ENCODE measurements at places on chromosomes 7 and 10.

DNA sequence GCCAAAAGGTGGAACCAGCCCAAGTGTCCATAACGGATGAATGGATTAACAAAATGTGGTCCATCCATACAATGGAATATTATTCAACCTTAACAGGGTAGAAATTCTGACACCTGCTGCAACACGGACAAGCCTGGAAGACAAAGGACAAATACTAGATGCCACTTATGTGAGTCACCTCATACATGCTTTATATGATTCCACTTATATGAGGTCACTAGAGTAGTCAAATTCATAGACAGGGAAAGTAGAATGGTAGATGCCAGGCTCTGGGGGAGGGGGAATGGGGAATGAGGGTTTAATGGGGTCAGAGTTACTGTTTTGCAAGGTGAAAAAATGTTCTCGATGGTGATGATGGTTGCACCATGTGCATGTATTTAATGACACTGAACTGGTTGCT, 34.0 kb upstream of the CYTH3 start:
- DNase-seq = no peak

DNA sequence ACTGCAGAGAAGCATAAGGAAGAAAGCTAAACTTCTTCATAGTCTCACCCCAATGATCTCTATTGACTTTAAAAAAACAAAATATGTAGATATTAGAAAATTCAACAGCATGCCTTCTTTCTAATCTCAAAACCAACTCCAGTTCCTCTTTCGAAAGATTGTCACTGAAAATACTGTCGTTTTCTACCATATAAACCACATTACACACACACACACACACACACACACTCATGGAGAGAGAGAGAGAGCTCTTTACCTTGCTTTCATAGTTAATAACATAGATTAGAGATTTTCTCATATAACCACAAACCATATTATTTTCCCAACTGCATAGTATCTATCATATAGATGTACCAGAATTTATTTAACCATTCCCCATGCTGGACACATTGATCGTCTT, 296.2 kb upstream of the MGMT start:
- DNase-seq = no peak

DNA sequence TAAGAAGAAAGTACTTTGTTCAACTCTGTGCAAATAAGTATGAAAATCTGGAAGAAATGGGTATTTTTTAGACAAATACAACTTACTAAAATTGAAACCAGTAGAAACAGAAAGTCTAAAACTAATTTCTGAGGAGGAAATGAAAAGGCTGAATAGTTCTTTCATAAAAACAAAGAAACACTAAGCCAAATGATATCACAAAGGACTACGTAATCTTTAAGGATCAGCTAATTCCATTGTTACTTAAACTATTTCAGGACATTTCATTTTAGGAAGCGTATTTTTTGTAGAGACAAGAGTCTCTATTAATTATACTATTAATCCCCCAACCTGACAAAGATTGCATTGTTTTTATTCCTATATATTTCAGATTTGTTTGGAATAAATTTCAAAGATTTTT, 11.2 kb upstream of the CCSER2 start:
- no peak for DNase-seq

DNA sequence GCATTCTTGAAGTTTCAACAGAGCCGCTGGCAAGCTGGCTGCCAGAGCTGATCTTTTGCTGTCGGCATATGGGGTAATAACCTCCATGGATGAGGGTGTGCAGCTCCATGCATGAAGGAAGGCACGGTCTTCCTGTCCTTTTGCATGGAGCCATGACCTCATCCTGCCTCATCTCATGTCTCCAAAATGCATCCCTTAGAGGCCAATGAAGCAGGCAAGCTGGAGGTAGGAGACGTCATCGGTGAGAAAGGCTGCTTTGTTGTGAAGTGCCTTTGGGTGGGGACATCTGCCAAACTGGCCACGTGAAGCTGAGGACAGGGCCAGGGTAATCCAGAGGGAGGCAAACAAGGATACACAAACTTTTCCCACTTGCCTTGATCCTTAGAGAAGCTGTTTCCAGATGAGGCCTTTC, 161.5 kb upstream of the TBX20 start:
- DNase-seq = no peak

DNA sequence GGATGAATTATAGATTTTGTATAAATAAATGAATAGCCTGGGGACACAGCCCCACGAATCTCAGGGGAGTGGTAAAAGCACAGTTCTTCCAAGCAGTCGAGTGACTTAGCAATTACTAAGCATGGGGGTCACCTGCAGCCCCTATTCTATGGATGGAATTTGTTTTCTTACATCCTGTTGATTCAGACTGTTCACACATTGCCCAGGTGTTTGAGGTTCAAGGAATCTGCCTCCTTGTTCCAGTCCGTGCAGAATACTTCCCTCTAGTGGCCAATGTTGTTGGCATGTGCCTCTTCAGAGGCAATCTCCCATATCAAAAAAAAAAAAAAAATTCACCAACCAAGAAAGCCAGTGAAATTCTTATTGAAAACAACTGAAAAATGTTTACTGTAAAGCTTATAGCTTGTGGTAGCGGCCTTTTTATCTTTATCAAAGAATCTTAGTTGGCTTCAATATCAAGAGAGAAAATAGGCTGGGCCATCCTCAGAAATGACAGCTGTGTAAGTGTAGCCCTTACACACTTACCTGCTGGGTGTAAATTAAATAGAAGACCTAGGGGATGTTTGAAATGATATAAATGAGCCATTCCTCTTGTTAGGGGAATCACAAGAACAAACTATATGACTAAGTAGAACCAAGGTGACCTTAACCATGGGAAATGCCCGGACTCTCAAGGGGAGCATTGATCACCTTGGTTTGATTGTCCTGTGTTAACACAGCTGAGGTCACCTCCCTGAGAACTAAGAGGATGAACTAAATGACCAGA, 7.8 kb downstream of the LIPM start:
- peak; percentile 20 for DNase-seq

DNA sequence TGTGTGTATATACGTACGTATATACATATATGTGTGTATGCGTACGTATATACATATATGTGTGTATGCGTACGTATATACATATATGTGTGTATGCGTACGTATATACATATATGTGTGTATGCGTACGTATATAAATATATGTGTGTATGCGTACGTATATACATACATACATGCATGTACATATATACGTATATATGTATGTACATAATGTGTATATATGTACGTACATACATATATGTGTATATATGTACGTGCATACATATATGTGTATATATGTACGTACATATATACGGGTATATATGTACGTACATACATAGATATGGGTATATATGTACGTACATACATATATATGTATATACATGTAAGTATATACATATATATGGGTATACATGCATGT, 332.1 kb downstream of the CRPPA start:
- DNase-seq = no peak

DNA sequence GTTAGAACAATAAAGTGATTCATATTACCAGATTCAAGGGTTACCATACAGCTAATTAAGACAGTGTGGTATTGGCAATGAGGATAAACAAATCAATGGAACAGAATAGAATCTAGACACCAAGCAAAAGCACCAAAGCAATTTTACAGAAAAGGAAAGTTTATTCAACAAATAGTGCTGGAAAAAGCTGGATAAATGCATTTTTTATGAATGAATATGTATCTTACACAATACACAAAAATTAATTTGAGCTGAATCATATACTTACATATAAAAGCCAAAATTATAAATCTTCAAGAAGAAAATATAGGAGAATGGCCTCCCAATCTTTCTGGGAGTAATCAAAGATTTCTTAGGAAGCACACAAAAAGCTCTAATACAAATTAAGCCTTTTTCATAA, 220.4 kb upstream of the PTN start:
- no peak for DNase-seq

GRCh38 chr7:30965372-30965771, 1.6 kb downstream of the GHRHR start:
- DNase-seq = no peak

DNA sequence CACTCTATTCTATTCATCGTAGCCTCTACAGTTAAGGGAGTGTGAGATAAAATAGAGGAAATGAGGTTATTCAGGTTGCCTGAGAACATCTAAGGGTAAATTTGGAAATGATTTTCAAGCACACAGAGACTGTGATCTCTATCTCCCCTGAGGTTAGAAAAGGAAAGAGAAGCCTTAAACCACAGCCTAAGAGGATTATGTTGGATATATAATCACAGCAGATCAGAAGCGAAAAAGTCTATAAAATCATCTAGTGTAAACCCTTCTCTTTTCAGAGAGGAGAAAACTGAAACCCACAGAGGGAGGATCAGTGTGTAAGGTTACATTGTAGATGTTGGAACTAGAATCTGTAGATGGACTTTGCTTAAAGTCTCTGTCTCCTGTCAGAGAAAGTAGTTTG, 90.6 kb upstream of the SEMA3E start:
- DNase-seq = no peak

- DNase-seq = peak; percentile 27
These were observed 771.6 kb upstream of the COBL start for GRCh38 chr7:52088008-52088901.

DNA sequence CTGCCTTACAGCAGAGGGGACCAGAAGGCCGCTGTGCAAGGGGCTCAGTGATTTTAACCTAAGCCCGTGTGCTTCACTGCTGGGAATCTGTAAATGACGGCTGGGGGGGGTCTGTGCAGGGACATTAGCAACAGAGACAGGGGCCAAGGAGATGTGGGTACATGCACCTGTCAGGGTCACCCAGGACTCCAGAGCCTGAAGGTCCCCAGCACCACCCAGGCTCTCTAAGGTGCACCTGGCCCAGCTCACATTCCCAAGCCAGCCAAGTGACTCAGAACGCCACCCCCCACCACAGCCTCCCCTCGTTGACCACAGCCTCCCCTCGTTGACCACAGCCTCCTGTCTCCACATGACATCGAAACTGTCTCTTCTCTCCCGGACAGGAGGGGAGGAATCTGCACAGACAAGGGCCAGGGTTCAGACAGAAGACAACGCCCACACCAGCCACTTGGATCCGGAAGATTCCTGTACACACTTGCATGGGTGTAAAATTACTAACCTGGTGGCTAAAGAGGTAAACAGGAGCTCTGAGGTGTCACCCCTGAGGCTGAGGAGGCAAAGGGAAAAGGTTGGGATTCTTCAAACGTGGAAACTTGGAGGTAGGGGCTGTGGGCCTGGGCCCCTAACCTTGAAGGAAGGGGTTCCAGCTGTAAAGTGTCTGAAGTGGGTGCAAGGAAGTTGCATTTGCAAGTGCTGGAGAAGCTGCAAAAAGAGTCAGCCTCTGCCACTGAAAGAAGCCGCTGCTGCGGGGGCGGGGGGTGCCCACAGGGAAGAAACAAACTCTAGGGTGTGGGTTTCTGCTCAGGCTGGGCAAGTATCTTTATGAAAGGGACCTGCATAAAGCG, 27.0 kb downstream of the CALML3 start:
- no peak for DNase-seq

- no peak for DNase-seq
These were observed 26.4 kb downstream of the AUTS2 start for GRCh38 chr7:69624435-69625230.

GRCh38 chr7:120654241-120654640, 203.7 kb downstream of the TSPAN12 start:
- DNase-seq = no peak

DNA sequence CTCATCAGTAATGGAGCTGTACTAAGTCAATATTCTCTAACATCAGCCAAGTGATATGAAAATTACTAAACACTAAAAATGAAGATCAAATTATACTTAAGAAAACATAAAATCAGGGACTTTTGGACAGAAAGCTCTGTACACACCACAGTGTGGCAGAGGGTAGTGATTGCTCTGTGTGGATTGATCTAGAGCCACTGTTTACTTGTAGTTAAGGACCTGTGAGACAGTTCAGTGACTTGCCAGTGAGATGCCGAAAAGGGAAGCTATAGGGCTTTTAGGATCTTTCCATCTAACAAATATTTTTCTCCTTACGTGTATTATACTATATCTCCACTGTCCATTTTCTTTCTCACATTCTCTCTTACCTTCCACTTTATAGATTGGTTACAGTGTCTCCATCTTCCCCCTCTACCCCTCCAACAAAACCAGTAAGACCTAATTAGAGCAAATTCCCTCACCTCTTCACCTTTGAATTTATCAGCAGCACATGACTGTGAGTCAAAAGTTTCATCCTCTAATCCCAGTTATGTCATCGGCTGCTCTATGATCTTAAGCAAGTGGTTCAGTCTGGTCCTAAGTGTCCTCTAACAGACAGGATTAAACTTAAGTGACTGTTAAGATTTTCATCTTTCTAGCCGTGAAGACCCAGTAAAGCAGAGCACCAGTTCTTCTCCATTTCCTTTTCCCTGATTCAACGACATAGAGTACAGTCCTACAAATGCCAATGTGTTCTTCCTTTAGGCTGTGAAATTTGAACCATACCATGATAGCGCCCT, 6.9 kb downstream of the PIK3CG start:
- DNase-seq = no peak

DNA sequence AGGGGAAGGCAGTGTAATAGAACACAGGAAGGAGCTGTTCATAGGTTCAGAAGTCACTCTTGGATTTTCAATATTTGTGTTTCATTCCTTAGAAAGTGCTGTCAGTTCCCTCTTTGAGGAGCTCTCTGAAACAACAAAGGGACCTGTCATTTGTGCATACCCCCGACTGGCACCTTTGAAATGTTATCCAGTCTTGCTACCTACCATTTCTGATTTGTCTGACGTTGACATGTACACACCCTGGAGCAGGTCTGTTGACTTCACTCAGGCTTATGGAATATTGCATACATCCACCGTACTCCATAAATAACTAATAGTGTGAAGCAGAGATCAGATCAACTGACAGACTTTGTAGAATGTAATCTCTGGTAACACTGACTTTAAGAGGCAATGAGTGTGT, 189.8 kb downstream of the DPP6 start:
- no peak for DNase-seq

Data from left renal cortex interstitium (tissue), 4 donors.